ENCODE measurements at places on chromosomes 3 and 15.

GRCh38 chr3:197335428-197336132, 37.2 kb upstream of the DLG1 start:
- DNase-seq: no peak

DNA sequence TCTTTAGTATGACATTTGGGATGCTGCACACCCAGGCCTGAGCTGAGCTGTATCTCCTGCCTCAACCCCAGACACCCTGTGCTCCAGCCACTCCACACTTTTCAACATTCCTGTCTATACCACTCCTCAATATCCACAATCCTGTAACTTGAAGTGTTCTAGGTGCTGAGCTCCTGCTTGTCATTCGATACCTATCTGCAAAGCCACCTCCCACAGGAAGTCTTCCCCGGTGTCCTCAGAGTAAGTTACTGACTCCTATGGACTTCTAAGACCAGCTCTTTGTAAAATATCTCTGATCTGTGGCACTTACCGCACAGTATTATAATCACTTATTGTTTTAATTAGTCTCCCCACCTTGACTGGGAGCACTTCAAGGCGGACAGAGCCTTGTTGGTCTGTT, 1.2 kb upstream of the CAV3 start:
- DNase-seq: no peak

DNA sequence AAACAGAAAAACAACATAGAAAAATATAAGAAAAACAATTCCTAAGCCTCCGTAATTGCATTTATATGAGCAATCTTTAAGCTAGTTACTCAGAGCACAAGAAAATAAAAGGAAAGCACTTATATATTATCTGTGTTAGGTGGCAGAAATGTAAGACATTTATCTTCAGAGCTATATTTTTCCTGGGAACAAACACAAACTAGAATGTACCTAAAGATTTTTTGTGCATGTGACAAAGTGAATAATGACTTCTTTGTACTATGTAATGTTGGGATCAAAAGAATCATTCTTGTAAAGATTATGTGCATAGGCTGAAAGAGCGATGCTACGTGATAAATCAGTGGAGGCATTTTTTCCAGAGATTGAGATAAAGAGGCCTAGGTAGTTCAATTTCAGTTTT, 111.3 kb upstream of the GMNC start:
- no peak for DNase-seq

DNA sequence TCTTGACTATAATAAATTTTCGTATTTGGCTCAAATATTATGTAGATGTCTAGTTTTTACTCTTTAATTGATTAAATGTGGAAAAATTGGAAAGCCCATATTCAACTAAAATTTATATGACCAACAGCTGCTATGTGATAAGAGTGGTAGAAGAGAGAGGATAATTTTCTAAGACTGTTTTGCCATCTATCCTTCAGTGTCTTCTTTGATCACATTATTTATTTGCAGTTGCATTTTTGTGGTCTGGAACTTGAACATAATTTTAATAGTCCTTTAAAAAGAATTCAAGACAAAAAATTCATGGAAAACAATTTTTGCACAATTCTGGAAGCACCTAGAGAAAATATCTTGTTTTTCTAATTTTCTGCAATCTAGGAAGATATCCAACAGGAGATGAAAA, 213.3 kb upstream of the THBS1 start:
- DNase-seq: no peak

DNA sequence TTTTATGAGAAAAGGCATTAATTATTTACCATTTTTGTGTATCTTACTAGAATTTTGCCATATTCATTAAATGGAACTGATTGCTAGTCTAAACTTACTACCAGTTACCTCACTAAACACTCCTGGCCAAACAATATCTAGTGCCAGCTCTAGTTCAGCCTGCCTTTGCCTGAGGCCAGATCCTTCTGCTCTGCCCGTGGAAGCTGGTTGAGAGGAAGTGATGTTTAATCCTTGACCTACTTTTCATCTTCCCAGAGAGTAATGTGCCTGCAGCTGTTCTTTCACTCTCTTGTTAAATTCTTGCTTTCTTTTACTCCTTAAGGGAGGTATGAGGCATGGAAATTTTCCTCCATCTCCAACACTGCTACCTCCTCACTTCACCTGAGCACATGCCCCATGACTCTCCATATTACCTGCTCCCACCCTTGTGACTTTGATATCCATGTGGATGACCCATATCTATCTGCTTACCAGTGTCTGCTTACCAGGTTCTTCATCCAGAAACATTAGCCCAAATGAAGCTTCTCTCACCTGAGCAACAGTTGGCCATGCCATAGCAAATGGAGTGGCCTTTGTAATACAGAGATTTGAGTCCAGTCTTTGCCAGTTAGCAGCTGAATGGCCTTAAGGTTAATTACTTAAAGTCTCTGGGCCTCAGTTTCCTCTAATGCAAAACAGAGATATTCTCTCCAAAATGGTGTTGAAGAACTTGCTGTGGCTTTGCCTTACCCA, 53.4 kb downstream of the UBE2E1 start:
- no peak for DNase-seq

DNA sequence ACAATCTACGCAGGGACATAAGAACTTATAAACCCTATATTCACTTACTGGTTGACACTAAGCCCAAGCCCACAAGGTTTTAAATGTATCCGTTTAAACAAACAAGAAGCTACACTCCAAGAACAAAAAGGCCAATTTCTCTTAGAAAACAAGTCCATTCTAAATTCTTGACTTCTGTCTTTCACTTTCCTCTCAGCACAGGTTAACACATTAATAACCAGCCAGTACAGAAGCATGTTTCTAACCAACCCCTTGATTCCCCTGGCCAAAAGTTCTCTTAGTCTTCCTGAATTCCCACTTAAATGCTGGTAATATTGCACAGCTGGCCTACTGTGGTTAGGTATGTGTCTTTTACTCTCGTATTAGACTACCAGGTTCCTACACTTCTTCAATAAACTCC, 4.7 kb downstream of the DMXL2 start:
- DNase-seq: no peak

GRCh38 chr3:71647751-71648150, 64.2 kb upstream of the FOXP1 start:
- no peak for DNase-seq

Data from NCI-H1048 (cell line).